ENCODE measurements at places on chromosomes 6 and 20. TPM values are rescaled to one million over a fixed set of nuclear protein-coding genes. Genes with fewer than 3 reads are reported as not detected.

Gene EPPIN
- not detected for total RNA-seq

- DNase-seq = no peak
Observed at GRCh38 chr6:15309611-15310283, 63.9 kb downstream of the JARID2 start.

DNA sequence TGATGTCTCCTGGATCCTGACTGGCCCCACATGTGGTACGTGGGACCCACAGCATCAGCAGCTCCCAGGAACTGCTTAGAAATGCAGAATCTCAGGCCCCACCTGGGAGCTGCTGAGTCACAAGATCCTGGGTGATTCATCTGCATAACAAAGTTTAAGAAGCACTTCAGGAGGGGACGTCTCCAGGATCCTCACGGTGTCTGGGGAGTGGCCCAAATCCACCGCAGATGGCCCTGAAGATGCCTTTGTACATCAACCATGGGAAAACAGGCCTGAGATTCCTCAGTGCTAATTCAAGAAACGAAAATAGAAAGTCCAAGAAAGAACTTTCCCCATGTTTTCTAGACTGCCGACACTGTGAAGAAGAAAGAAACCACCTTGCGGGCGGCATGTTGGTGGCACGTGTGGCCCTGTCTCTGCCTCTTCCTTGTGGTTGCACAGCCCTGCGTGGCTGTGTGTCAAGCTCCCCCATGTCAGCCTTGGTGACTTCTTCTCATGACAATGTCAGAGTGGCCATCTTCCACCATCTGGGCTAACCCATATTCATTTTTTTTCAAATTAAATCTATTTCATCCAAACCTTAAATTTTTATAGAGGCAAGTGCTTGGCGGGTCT, 26.1 kb downstream of the RRBP1 start:
- DNase-seq = no peak

GRCh38 chr6:56491606-56492328, 150.9 kb downstream of the DST start:
- no peak for DNase-seq

DNA sequence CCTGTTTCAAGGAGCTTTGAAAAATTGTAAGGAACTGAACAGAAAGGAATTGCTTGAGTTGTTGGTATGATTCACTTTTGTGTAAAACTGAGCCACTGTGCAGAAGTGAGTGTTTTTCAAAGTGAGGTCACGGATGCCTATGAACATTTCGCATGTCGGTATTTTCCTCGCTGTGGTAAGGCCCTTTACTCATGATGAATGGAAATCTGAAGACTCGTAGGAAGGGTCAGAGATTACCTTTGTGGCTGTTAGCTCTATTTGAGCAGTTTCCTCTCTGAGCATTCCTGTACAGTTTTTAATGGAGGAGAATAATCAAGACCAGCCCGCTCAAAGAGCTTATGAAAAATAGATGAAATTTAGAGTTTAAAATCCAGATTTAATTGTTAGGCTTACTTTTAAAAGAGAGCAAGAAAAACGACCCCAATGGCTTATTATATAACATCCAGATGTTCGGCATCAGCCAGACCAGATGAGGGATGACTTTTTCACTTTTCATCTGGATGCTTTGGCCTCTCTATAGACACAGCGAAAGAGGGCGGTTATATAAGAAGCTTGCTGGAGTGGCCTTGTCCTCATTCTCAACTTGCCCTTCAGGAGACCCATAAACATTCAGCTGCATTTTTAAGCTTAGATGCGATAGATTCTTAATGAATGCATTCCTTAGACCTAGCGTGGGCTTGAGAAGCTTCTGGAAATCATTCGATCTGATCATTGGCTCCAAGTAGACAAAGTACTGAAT, 99.5 kb downstream of the CD83 start:
- DNase-seq = no peak

- no peak for DNase-seq
Observed at GRCh38 chr6:150250826-150251225, 108.0 kb downstream of the PPP1R14C start.

DNA sequence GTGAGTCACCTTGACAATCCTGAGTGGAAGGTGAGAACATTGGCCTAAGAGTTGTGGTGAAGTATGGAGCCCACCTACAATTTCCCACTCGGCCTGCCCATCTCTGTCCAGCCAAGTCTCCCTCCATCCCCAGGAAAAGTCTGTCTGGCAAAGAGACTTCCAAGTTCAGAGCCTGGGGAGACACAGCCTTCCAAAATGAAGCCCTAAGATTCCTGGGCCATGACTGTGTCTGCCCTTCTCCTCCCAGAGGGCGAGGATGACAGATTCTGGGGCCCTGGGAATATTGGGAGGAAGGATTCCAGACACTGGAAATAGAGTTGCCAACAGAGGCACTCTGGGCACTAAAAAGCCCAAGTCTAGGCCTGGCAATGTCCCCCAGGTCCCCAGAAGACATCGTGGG, 176.8 kb downstream of the NFATC2 start:
- DNase-seq = no peak

DNA sequence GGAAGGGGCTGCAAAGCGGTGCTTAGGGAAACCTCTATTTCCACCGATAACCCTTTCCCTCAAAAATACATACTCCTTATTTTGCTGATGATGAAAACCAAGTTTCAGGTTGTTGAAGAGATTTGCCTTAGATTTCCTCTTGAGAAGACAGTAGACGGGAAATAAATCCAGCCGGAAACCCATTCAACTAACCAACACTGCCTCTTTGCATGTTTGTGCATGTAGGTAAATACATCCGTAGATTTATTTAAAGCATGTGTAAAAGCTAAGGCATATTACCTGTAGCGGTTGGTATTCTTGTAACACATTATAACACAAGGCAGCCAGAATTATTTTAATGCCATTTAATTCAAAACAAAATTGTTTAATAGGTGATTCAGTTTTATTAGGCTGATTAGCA, 136.3 kb upstream of the SLC22A23 start:
- DNase-seq = no peak

DNA sequence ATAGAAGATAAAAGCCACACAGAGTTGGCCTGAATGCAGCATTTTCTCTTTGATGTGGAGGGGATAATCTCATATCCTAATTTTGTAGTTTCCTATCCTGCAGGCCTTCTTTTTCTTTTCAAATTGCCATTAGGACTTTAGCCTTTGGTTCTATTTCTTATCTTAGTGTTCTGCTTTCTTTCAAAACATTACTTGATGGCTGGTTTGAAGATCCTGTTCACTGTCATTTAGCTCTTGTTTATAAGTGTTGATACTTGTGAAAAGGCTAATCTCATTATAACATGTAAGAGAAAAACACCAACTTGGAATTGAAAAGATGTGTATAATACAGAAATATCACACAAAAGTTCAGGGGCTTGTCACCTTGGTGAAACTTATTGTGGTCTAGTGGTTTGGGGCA, 54.6 kb upstream of the PKIB start:
- no peak for DNase-seq

Gene NHSL1
- total RNA-seq = 0.38 TPM

DNA sequence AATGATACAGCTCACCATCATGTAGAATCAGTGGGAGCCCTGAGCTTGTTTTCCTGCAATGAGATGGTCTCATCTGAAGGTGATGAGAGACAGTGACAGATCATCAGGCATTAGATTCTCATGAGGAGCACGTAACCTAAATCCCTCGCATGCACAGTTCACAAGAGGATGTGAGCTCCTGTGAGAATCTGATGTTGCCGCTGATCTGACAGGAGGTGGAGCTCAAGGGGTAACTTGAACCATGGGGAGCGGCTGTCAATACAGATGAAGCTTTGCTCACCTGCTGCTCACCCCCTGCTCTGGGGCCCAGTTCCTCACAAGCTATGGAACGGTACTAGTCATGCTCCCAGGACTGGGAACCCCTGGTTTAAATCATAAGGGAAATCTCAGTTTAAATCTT, 89.2 kb downstream of the THBS2 start:
- no peak for DNase-seq

DNA sequence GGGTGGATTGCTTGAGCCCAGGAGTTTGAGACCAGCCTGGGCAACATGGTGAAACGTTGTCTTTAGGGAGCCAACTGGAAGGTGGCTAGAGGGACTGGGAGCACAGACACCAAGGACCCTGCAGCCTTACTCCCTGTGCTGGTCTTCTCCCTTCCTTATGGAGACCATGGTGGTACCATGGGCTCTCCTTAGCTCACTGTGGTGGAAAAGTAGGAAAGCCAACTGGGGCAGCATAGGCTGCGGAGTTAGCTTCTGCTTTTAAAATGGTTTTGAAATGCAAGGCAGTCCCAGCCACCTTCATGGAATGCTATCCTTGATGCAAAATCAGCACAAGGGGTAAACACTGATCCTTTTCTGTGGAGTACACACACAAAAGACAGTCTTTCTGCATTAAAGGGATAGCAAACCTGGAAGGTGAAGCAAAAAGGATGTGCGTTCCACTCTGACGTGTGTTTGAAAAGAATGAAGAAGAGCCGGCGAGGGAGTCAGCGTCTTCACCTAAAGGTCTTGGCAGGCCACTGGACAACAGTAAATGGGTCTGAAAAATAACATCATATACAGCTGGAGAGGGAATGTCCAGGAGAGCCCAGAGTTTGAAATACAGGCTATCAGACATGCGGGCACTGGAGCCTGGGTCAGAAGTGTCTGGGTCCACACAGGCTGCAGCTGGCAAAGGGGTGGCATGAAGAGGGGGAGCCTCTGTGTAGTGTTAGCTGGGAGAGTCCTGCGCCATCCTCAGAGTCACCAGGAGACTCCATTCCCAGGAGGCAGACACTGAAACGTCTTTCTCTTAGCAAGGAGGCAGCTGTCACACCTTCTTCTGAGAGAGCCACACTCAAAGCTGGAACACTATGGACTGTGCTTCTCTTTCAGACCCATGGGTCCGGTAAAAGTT, 58.5 kb downstream of the GPR6 start:
- no peak for DNase-seq

All from natural killer cell (primary cell).